Transverse colon (tissue), 4 donors: ENCODE measurements at places on chromosomes 5 and 9. TPM values are rescaled to one million over a fixed set of nuclear protein-coding genes. Genes with fewer than 3 reads are reported as not detected.

GRCh38 chr5:65821966-65822365 lies 100.0 kb downstream of the NLN start:
- no peaks in the 10 kb centered on the region for H3K27me3 ChIP-seq
- H3K36me3 ChIP-seq: no peaks in the 10 kb centered on the region
- H3K4me1 ChIP-seq: peaks cover 4% of the 10 kb centered on the region
- H3K27ac ChIP-seq: no peak overlapping the region
- DNase-seq: no peak

The PCDHGC5 gene
- 2.5 TPM for total RNA-seq

DNA sequence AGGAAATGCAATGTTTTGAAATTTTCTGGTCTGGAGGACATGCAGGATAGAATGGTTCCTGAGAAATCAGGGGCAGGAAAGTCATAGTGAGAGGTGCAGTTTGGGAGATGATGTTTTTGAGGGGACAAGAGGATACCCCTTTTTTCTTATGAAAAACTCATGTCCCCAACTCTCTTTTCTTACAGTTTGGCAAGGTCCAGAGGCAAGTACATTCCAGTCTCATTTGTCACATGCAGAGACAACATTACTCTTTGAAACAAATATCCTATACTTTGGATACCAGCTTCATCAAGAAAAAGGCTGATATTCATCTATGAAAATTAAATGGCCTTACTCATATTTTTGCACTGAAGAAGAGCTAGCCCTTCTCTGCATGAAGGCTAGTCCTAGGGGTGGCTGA lies 48.2 kb downstream of the EQTN start:
- H3K27me3 ChIP-seq: no peaks in the 10 kb centered on the region
- no peaks in the 10 kb centered on the region for H3K36me3 ChIP-seq
- H3K27ac ChIP-seq: no peak overlapping the region
- no peaks in the 10 kb centered on the region for H3K4me1 ChIP-seq
- no peak for DNase-seq

- no peaks in the 10 kb centered on the region for H3K27me3 ChIP-seq
- no peak overlapping the region for H3K4me3 ChIP-seq
- no peak for DNase-seq
These were observed 101.6 kb downstream of the CRB2 start for GRCh38 chr9:123457583-123457982.

- DNase-seq: no peak
- no peaks in the 10 kb centered on the region for H3K36me3 ChIP-seq
- H3K27ac ChIP-seq: no peak overlapping the region
- H3K4me1 ChIP-seq: no peaks in the 10 kb centered on the region
These were observed 128.0 kb upstream of the IL12B start for GRCh38 chr5:159458217-159458711.

DNA sequence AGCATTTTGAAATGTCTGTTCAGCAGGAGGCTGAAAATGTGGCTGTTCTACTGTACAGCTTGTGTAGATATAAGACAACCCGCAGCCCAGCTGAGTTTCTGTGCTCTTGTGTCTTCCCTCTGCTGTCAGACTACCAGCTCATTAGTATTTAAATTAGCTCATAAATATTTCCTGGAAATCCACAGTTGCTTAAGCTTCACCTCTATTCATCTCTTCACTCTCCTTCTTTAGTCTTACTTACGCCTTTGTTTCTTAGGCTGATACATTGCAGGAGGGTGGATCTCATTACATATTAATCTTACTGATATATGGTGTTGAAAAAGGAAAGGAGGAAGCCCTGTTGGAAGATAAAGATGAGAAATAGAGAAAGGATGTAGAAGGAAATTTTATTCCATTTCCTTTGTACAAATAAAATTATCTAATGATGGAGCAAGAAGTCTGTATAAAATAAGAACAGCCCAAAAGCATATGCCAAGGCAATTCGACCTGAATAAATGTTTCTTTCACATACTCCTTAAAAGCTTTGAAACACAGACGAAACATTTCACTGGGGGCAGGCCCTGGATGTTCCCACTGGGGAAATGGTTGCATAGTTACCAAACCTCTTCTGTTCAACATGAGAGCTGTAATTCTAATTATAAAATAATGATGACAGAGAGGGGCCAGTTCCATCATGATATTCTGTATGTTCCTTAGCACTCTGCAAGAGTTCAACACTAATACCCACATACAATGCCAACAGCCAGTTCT lies 111.8 kb upstream of the APC start:
- peaks cover 6% of the 10 kb centered on the region for H3K27me3 ChIP-seq
- H3K36me3 ChIP-seq: no peaks in the 10 kb centered on the region
- no peak overlapping the region for H3K27ac ChIP-seq
- DNase-seq: no peak
- H3K4me1 ChIP-seq: no peaks in the 10 kb centered on the region

DNA sequence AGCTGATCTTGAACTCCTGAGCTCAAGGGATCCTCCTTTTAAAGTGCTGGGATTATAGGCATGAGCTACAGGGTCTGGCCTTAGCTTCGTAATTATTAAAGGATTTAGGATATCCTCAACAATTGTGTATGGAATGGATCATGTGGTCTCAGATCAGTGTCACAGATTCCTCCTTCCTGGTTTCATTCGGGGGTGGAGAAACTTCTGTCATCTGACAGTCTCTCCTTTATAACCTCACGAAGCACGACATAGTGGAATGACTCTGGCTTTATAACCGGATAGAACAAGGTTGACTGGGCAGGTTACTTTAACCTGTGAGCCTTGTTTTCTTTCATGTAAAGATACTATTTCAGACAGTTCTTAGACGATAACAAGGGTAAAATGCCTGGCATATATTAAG lies 4.4 kb upstream of the GNG10 start:
- peaks cover 1% of the 10 kb centered on the region for H3K4me1 ChIP-seq
- H3K4me3 ChIP-seq: no peak overlapping the region

The NFIB gene
- 40.2 TPM for total RNA-seq

GRCh38 chr5:31470608-31471007 lies 61.3 kb downstream of the DROSHA start:
- no peaks in the 10 kb centered on the region for H3K27me3 ChIP-seq
- no peak overlapping the region for H3K4me3 ChIP-seq
- no peak overlapping the region for H3K27ac ChIP-seq
- peak; percentile 10 for DNase-seq
- H3K36me3 ChIP-seq: no peaks in the 10 kb centered on the region

- H3K27me3 ChIP-seq: no peaks in the 10 kb centered on the region
- no peak overlapping the region for H3K27ac ChIP-seq
- H3K4me3 ChIP-seq: no peak overlapping the region
- no peak for DNase-seq
- H3K36me3 ChIP-seq: no peaks in the 10 kb centered on the region
These were observed 105.9 kb upstream of the IER5L start for GRCh38 chr9:129283705-129284606.

DNA sequence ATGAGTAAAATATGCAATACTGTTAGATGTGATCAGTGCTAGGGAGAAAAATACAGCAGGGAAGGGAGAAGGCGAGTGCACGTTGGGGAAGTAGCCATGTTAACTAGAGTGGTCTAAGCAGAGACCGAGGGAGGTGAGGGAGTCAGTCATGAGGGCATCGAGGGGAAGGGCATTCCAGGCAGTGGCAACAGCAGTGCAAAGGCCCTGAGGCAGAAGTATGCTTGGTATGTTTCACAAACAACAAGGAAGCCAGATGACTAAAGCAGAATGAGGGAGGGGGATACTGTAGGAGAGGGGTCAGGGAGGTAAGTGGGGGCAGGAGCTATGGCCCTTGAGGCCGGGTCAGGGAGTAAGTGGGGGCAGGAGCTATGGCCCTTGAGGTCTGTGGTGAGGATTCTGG lies 123.3 kb upstream of the BOD1 start:
- H3K4me3 ChIP-seq: no peak overlapping the region
- no peaks in the 10 kb centered on the region for H3K36me3 ChIP-seq
- DNase-seq: no peak
- H3K27me3 ChIP-seq: no peaks in the 10 kb centered on the region

The SETD9 gene
- not detected for total RNA-seq

GRCh38 chr5:102866237-102866600 lies 111.1 kb downstream of the PAM start:
- H3K36me3 ChIP-seq: no peaks in the 10 kb centered on the region
- H3K4me1 ChIP-seq: peaks cover 35% of the 10 kb centered on the region
- no peak for DNase-seq
- peak overlapping the region; percentile 74 for H3K4me3 ChIP-seq
- peak overlapping the region; percentile 84 for H3K27ac ChIP-seq
- peaks cover 10% of the 10 kb centered on the region for H3K27me3 ChIP-seq

The TAF9 gene
- total RNA-seq: 56.5 TPM

GRCh38 chr9:114154600-114155102 lies 686 bp upstream of the COL27A1 start:
- peaks cover 38% of the 10 kb centered on the region for H3K27me3 ChIP-seq
- no peak for DNase-seq
- peaks cover 11% of the 10 kb centered on the region for H3K4me1 ChIP-seq
- no peak overlapping the region for H3K27ac ChIP-seq
- no peaks in the 10 kb centered on the region for H3K36me3 ChIP-seq
- no peak overlapping the region for H3K4me3 ChIP-seq

DNA sequence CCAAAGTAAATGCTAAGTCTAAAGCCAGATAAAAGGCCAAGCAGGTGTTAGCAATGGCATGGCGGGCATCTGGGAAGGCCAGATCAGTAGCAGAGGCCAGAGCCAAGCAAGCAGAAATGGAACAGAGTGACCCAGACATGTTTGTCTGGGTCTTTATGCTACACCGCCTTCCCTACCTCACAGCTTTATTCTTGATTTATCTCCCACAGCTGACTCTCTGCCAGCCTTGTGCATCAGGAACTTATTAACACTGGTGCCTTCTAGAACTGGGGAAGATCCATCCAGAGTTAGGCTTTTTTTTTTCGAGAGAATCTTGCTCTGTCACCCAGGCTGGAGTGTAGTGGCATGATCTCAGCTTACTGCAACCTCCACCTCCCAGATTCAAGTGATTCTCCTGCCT lies 112.5 kb upstream of the SLC44A1 start:
- H3K36me3 ChIP-seq: no peaks in the 10 kb centered on the region
- no peak overlapping the region for H3K27ac ChIP-seq
- no peak overlapping the region for H3K4me3 ChIP-seq
- H3K27me3 ChIP-seq: no peaks in the 10 kb centered on the region

The ZBED3 gene
- 3.0 TPM for total RNA-seq

DNA sequence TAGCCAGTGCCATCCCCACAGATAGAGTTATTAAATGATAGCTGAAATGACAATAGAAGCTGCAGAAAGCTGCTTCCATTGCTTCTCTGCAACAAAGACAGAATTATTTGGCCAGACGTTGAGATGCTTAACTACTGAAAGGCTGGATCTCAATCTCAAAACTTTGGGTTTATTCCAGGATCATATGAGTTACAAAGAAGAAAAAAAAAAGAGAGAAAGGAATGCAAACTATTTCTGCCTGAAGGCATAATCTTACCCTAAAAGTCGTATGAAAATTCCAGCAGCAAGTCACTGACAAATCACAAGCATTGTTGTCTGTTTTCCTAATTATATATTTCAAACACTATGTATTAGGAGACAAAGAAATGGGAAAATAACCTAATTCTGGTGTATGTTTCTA lies 12.8 kb upstream of the TYRP1 start:
- no peaks in the 10 kb centered on the region for H3K4me1 ChIP-seq
- H3K27me3 ChIP-seq: no peaks in the 10 kb centered on the region
- no peak overlapping the region for H3K4me3 ChIP-seq

The MARCOL gene
- not detected for total RNA-seq
